ENCODE measurements at places on chromosomes 4 and X.

GRCh38 chr4:130073145-130073790, 977.3 kb downstream of the C4orf33 start:
- no peak for DNase-seq

DNA sequence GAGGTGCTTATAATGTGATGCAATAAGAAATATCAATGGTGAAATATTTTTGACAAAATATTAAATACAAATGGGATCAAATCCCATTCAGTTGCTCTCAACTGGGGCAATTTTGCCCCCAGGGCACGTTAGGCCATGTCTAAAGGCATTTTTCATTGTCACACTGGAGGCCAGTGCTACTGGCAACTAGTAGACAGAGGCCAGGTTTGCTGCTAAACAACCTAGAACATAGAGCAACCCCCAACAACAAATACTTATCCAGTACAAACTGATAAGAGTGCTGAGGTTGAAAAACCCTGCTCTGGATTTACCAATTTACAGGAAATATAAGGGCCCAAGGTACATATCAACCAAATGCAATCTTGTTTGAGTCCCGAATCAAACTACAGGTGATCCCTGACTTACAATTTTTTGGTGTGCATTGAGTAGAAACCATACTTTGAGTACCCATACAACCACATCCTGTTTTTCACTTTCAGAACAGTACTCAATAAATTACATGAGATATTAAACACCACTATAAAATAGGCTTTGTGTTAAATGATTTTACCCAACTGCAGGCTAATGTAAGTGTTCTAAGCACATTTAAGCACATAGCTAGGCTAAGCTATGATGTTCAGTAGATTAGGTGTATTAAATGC, 237.5 kb downstream of the HNRNPD start:
- DNase-seq: no peak

GRCh38 chr4:152554742-152555141, 18.9 kb upstream of the FBXW7 start:
- DNase-seq: no peak

DNA sequence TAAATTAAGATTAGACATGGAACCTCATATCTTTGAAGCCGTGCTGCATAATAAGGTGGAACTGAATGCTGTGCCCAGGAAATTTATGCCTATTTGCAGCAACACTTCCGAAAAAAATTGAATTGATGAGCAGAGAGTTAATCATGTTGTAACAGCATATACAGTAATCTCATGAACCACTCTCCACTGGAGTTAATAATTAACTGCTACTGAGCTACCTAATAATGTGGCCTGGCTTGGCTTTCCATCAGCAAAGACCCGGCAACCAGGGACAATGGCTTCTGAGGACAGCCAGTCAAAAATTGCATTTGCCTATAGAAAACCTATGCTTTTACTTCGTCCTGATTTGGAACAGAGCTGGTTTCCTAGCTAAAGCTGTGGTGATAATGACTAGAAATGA, 63.8 kb upstream of the GATB start:
- no peak for DNase-seq

- DNase-seq: peak; percentile 47
Measured at GRCh38 chrX:153922932-153923857, 2.9 kb downstream of the ARHGAP4 start.

GRCh38 chrX:117196481-117196880, 733.7 kb upstream of the CT83 start:
- DNase-seq: no peak

- DNase-seq: peak; percentile 47
Measured at GRCh38 chr4:105895583-105896460, 551 bp downstream of the NPNT start.

GRCh38 chrX:40405399-40405798, 175.4 kb upstream of the ATP6AP2 start:
- DNase-seq: no peak

DNA sequence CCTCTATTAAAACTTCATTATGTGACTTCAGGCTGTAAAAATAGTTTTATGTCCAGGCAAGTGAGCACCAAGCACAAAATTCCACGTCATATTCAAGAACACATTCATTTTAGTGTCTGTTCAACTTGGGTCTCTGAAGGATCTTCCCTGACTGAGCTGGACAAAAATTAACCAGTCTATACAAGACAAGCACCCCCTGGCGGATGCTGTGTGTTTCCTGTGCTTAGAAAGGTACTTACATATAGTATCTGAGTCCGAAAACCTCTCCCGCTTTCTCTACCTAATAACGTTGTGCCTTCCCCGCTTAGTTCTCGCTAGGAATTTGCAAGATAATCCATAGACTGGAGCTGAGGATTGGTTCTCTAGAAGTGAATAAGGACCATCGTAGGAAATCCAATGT, 2214.5 kb upstream of the TENM3 start:
- no peak for DNase-seq

Measured in NCI-H1105 treated with DMSO at 0.1 percent for 48 hours (cell line).